ENCODE measurements at places on chromosomes 7 and 10. TPM values are rescaled to one million over a fixed set of nuclear protein-coding genes. Genes with fewer than 3 reads are reported as not detected.

Gene RNF148
- not detected for total RNA-seq

Gene ENKUR
- total RNA-seq, result 0.17 TPM

Gene TNPO3
- 41.2 TPM for total RNA-seq

Gene GNAT3
- not detected for total RNA-seq

Gene PTPRN2
- total RNA-seq, result 1.0 TPM

Data from A549 treated with Hydrocortisone at 1 μM for 4 hours (cell line).